ENCODE measurements at places on chromosomes 6 and 20.
A peak's percentile ranks its signal among the peaks of the same experiment; 100 is the strongest.

DNA sequence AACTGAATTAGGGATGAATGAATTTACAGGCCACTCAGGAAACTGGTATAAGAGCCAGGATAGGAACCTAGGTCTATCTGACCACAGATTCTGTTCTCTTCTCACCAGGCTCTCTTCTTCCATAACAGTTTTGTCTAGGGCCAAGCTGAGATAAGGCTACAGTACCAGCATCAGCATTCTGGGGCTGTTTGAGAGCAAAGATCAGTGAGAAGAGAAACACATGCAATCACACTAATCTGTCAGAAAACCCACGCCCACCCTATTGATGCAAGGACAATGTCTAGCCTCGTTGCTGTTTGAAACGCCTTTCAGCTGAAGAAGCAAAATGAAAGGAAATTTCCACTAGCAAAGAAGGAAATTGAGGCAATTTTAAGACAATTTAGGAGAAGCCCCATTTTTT lies 137.7 kb downstream of the LCA5 start:
- no peak for DNase-seq

- no peak for DNase-seq
Observed at GRCh38 chr6:141260627-141261015, 872.1 kb upstream of the GJE1 start.

DNA sequence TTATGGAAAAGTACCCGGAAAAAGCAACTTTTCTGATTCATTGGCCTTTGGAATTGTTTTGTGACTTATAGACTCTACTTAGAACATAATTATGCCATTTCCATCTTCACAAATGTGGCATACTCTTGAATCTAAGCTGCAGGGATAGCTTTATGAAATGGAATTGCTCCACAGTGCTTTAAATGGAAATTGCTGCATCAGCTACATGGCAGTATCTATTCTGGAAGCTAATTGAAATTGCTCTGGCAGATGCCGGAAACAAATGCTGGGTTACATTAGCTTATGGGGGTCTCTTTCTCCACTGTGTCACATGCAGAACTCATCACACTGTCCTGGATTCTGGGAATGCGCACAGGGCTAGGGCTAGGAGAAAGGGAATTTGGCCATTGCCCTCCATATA lies 108.9 kb downstream of the SAMD5 start:
- DNase-seq = no peak

GRCh38 chr20:57224641-57225138 lies 41.8 kb downstream of the BMP7 start:
- DNase-seq = no peak

GRCh38 chr20:43870484-43870883 lies 44.2 kb upstream of the TOX2 start:
- no peak for DNase-seq

- DNase-seq = no peak
Observed at GRCh38 chr6:111653434-111653833, 47.8 kb upstream of the TRAF3IP2 start.

DNA sequence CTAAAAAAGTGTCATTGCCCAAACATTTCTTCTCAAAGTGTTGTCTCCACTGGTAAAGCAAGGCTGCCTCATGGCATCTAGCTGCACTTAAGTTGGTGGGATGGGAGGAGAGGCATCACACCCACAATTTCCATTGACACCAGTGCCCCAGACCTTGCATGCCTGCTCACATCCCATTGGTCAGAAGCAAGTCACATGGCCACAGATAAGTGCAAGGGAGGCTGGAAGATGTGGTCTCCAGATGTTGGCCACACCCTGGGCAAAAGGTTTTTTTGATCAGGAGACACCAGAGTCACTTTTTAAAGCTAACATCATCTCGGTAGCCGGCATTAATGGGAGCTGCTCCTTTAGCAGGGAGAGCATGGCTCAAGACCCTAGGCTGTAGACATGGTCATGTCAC lies 157.1 kb upstream of the CST7 start:
- DNase-seq = no peak

DNA sequence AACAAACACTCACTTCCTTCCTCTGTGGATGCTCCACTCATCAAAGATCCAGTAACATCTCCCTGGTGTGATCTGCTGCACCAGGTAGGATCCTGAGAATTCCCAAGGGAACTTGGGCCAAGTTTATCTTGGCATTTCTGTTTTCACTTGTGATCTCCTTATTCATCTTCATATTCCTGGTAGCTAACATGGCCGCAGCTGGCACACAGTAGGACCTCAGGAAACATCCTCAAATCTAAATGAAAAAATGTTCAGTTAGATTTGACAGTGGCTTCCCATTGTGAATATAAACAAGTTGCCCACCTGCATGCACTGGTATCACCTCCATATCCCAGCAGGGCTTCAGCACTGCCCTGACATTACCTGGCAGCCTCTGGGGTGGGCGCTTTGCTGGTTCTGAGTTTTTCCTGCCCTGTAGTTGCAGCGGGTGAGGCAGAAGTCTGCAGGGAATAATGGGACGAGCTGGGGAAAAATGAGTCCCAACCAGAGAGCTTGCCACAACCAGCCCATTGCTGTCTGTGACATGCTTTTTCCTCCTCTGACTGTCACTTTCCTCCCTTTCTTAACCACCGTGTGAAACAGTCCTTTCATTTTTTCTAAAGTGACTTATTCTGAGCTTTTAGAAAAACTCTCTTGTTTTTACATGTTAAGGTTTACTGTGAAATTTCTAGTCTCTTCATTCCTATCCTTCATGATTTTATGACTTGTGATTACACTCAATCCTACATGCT lies 9.4 kb upstream of the DSTN start:
- DNase-seq = no peak

DNA sequence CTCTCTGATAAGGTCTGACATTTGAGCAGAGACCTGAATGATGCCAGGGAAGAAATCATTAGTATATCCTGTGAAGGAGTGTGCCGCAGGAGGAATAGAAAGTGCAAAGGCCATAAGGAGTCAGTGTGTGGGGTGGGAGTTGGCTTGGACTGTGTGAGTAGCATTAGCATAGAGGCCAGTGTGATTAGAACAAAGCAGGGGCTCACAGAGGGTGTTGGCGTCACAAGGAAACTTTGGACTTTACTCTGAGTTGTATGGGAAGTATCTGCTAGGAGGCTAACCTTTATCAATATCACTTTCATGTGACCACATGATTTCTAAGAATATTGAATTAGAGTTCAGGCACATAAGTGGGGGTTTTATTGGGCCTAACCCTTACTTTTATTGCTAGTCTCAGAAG lies 12.1 kb downstream of the TMEM200A start:
- DNase-seq = no peak

- DNase-seq = peak; percentile 18
Observed at GRCh38 chr20:59495894-59496510, 108.3 kb upstream of the PHACTR3 start.

GRCh38 chr20:19501476-19502115 lies 256.5 kb upstream of the RIN2 start:
- DNase-seq = no peak
